Activated naive CD8-positive, alpha-beta T cell treated with anti-CD3 and anti-CD28 coated beads, Interleukin-2, amount 50 U/mL, for 24 hours (primary cell): ENCODE measurements at places on chromosomes 13 and 19.

GRCh38 chr19:13840305-13841085 is 36.4 kb upstream of the NANOS3 start:
- no peaks in the 10 kb centered on the region for H3K27me3 ChIP-seq
- DNase-seq: peak; percentile 62
- H3K27ac ChIP-seq: peak overlapping the region; percentile 97
- H3K4me3 ChIP-seq: peak overlapping the region; percentile 96

DNA sequence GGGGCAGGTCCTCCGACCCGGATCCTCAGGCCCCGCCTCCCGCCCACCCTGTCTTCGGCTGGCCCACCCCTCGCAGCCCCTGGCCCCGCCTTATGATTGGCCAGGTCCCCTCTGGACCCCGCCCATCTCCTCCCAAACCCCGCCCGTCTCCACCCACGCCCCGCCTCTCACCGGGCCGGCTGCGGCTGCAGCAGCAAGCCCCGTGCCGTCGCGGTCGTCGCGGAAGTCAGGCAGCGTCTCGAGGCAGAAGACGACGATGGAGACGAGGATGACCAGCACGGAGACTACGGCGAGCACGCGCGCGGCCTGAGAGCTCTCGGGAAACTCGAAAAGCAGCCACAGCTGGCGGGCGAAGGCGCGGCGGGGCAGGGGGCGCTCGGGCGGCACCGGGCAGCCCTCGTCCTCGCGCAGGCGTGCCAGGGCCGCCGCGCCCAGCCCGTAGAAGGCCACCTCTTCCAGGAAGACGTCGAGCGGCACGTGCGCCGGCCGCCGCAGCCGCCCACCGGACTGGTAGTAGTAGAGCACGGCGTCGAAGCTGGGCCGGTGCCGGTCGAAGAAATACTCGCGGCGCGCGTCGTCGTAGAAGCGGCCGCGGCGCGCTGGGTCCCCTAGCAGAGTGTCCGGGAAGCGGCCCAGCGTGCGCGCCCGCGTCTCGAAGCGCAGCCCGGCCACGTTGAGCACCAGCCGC is 495 bp downstream of the KCNA7 start:
- H3K36me3 ChIP-seq: peaks cover 5% of the 10 kb centered on the region
- no peak overlapping the region for H3K4me3 ChIP-seq
- peaks cover 10% of the 10 kb centered on the region for H3K4me1 ChIP-seq

GRCh38 chr19:10762656-10763055 is 44.8 kb downstream of the DNM2 start:
- H3K4me3 ChIP-seq: no peak overlapping the region
- H3K4me1 ChIP-seq: peaks cover 64% of the 10 kb centered on the region
- H3K27ac ChIP-seq: peak overlapping the region; percentile 79
- DNase-seq: no peak
- H3K36me3 ChIP-seq: peaks cover 21% of the 10 kb centered on the region
- no peaks in the 10 kb centered on the region for H3K27me3 ChIP-seq

DNA sequence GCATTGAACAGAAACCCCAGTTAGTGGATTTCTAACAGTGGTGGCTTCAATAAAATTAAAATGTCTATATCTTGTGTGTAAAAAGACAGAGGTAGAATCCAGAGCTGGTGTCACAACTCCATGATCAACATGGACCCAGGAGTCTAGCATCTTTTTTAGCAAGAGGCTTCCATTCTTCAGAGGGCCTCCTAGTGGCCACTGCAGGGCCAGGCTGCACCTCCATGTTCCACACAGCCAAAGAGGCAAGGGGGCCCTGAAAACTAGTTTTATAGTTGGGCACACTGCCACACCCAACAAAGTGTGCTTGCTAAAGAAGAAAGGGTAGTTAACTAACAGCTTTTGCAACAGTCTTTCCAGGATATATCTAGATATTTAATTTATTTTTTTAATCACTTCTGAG is 12.9 kb downstream of the N4BP2L1 start:
- H3K27me3 ChIP-seq: no peaks in the 10 kb centered on the region
- H3K27ac ChIP-seq: no peak overlapping the region
- H3K4me3 ChIP-seq: no peak overlapping the region
- H3K36me3 ChIP-seq: peaks cover 21% of the 10 kb centered on the region
- peaks cover 9% of the 10 kb centered on the region for H3K4me1 ChIP-seq

DNA sequence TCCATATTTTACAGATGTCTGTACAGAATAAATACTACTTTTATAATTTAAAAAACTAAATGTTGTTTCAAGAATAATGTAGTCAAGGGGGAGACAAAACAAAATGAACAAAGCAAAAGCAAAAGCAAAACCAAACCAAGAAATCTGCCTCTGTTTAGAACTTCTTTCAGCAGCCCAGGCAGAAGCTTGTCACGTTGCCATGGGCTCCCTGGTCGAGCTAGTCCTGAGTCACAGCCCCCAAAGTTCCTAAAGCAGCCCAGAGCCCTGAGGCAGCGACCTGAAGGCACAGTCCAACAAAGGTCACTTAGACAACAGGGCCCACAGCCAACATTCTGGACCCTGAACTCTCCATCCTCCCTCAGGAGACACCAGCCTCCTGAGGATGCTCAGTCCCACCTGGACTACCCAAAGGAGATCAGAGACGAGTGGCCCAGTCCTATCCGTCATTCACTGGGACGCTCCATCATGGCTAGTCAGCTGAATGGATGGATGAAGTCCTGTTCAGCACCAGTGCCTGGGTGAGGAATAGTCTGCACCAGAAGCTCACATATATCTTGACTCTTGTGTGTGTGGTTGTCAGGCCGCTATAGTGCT is 41.7 kb downstream of the SIAH3 start:
- H3K36me3 ChIP-seq: no peaks in the 10 kb centered on the region
- DNase-seq: peak; percentile 4
- H3K4me1 ChIP-seq: no peaks in the 10 kb centered on the region
- no peak overlapping the region for H3K27ac ChIP-seq

DNA sequence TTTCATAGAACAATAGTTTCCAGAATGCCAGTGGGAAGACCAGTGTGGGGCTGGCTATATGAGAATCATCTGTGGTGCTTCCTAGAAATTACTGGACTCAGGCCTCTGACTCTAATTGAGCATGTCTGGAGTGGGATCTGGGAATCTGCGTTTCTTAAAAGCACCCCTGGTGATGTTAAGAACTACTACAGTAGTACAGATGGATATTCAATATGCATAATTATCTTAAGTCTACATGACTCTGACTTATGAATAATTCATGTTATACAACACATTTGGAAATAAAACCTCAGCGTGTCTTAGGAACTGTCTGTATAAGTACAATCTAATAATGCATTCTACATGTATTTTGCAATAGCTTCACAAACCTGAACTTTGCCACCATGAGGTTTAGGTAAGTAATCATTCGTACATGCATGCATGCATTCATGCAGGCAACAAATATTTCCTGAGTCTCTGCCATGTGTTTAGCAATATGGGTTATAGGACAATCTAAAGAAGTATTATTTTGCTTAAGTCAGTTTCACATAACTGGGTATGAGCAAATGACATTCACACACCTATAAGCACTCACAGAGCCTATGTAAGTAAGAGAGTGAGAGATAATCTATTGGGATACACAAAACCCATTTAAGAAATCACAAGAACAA is 62.0 kb downstream of the EPSTI1 start:
- H3K36me3 ChIP-seq: peaks cover 23% of the 10 kb centered on the region
- no peaks in the 10 kb centered on the region for H3K27me3 ChIP-seq
- no peaks in the 10 kb centered on the region for H3K4me1 ChIP-seq
- DNase-seq: no peak
- no peak overlapping the region for H3K27ac ChIP-seq
- H3K4me3 ChIP-seq: no peak overlapping the region

DNA sequence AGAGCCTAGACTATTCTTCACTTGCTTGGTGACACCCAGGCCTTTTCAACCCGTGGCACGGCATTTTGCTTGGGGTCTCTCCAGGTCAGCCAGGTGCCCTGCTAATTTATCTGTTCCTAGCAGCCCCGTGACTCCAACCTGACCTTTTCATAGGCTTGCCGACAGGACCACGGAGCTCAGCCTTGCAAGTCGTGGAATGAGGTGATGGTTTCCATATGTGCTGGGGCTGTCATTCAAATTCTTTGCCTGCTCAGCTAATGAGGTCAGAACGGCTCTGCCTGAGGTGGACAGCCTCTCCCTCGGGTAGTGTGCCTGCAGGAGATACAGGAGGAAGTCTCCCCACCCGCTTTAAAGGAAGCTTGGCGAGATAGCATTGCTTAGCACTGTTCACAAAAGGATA is 61.0 kb downstream of the SHISA2 start:
- peaks cover 2% of the 10 kb centered on the region for H3K27me3 ChIP-seq
- no peak overlapping the region for H3K4me3 ChIP-seq
- H3K27ac ChIP-seq: no peak overlapping the region
- H3K36me3 ChIP-seq: no peaks in the 10 kb centered on the region

DNA sequence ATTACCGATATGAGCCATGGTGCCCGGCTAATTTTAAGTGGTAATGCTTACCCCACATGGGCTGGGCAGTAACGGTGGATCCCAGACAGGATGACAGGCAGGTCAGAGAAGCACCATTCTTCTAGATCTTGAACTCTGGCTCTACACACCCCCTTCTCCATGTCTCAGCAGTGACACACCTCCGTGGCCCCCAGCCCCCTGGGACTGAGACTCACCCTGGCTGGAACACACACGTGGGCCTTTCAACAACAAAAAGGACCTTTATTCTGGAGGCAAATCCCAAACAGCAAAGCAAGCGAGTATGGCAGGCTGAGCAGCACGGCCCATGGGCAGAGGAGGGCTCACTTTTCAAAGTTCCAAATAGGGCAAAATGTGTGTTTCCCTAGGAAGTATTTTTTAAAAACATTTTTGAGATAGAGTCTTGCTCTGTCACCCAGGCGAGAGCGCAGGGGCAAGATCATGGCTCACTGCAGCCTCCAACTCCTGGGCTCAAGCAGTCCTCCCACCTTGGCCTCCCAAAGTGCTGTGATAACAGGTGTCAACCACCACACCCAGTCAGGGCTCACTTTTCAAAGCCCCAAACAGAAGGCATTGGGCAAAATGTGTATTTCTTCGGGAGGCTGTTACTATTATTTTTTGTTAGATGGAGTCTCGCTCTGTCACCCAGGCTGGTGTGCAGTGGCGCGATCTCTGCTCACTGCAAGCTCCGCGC is 4.2 kb upstream of the PLIN4 start:
- H3K27ac ChIP-seq: no peak overlapping the region
- no peak for DNase-seq
- no peak overlapping the region for H3K4me3 ChIP-seq
- no peaks in the 10 kb centered on the region for H3K4me1 ChIP-seq

- no peaks in the 10 kb centered on the region for H3K36me3 ChIP-seq
- H3K4me3 ChIP-seq: no peak overlapping the region
- no peak overlapping the region for H3K27ac ChIP-seq
- H3K4me1 ChIP-seq: peaks cover 25% of the 10 kb centered on the region
- no peak for DNase-seq
Observed at GRCh38 chr13:75771818-75772217, 135.7 kb downstream of the LMO7 start.

DNA sequence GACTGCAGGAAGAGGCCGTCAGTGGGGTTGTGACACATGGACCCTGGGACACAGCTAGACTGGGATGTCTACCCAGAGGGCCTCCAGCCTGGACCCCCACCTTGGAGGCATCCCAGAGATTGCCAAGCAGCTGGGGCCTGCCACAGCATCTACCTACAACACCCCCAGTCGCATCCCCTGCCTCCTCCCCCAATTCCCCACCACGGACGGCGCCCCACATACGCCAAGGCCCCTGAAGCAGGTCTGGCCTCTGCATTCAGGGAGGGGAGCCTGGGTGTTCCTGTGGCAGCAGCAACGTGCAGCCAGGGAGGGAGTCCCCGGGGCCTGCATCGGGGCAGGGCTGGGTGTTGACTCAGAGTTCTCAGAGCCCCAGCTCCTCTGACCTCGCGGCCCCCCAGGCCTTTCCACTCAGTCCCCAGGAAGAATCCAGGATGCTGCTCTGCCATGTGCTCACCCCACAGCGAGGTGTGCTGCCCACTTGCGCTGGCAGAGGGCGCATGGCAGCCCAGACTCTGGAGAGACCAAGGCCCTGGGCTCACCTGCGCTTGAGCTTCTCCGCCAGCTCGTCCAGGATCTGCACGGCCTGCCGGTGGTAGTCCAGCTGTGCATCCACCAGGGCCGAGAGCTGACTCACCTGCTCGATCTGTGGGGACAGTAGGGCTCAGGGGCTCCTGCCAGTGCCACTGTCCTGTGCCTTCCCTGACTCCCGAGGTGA is 19.6 kb downstream of the MPND start:
- peaks cover 5% of the 10 kb centered on the region for H3K36me3 ChIP-seq
- DNase-seq: no peak
- H3K4me3 ChIP-seq: no peak overlapping the region
- H3K27me3 ChIP-seq: no peaks in the 10 kb centered on the region
- H3K27ac ChIP-seq: no peak overlapping the region

- H3K4me1 ChIP-seq: peaks cover 61% of the 10 kb centered on the region
- peak overlapping the region; percentile 89 for H3K27ac ChIP-seq
- H3K27me3 ChIP-seq: no peaks in the 10 kb centered on the region
- peak overlapping the region; percentile 91 for H3K4me3 ChIP-seq
Observed at GRCh38 chr13:110914081-110914330, 863 bp downstream of the ANKRD10 start.

GRCh38 chr13:40206241-40207000 is 460.0 kb downstream of the FOXO1 start:
- H3K4me3 ChIP-seq: peak overlapping the region; percentile 59
- DNase-seq: peak; percentile 40
- peaks cover 16% of the 10 kb centered on the region for H3K36me3 ChIP-seq
- H3K27ac ChIP-seq: peak overlapping the region; percentile 99
- no peaks in the 10 kb centered on the region for H3K27me3 ChIP-seq
- H3K4me1 ChIP-seq: peaks cover 62% of the 10 kb centered on the region

DNA sequence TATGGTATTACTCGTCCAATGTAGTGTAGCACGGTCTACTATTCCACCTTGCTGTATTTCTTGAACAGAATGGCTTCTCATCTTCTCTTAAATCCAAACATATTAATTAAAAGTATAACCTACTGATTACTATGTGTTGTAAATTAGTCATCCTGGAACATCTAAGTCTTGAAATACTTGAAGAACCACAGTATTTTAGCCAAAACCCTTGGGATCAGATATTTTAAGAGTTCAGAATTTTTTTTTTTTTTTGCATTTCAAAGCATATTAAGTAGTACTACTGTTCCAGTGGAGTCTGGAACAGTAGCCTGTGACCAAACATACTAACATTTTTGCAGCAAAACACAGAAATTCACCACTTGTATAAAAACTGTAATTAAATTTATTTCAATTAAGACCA is 30.1 kb downstream of the ZC3H13 start:
- no peak overlapping the region for H3K27ac ChIP-seq
- H3K4me3 ChIP-seq: no peak overlapping the region
- DNase-seq: no peak
- peaks cover 6% of the 10 kb centered on the region for H3K4me1 ChIP-seq

GRCh38 chr19:10309423-10309822 is at the start of gene ZGLP1:
TSS of gene ZGLP1 (minus strand) at chr19:10309815.
- no peak for DNase-seq
- peaks cover 9% of the 10 kb centered on the region for H3K4me1 ChIP-seq
- no peak within 1 kb of the TSS for H3K4me3 ChIP-seq
- no peaks in the 10 kb centered on the region for H3K27me3 ChIP-seq
- H3K36me3 ChIP-seq: peaks cover 2% of the 10 kb centered on the region

- peaks cover 9% of the 10 kb centered on the region for H3K36me3 ChIP-seq
- H3K27ac ChIP-seq: peak overlapping the region; percentile 72
- no peak overlapping the region for H3K4me3 ChIP-seq
- DNase-seq: peak; percentile 33
- peaks cover 49% of the 10 kb centered on the region for H3K4me1 ChIP-seq
Observed at GRCh38 chr13:43058318-43058674, 34.9 kb downstream of the DNAJC15 start.
